Left colon (tissue), 2 donors: ENCODE measurements at places on chromosomes 1 and 21. TPM values are rescaled to one million over a fixed set of nuclear protein-coding genes. Genes with fewer than 3 reads are reported as not detected.
A peak's percentile ranks its signal among the peaks of the same experiment; 100 is the strongest.

GRCh38 chr1:3114131-3114744 lies 45.2 kb downstream of the PRDM16 start:
- DNase-seq, result no peak

DNA sequence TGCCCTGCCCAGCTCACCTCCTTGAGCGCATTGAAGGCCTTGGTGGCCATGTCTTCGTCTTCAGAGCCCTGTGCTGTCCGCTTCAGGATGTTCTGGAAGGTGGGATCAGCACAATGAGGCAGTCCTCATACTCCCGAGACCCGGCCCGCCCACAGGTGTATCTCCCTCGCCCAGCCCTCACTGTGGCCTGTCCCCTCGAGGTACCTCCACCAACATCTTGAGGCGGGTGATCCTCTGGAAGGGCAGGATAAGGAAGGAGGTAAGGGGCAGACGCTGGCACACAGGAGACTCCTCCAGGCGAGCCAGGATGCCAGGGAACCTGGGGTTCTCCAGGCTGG lies 7.1 kb downstream of the ARHGEF19 start:
- DNase-seq, result no peak

GRCh38 chr1:153957744-153958110 lies 685 bp downstream of the CRTC2 start:
- DNase-seq, result no peak

DNA sequence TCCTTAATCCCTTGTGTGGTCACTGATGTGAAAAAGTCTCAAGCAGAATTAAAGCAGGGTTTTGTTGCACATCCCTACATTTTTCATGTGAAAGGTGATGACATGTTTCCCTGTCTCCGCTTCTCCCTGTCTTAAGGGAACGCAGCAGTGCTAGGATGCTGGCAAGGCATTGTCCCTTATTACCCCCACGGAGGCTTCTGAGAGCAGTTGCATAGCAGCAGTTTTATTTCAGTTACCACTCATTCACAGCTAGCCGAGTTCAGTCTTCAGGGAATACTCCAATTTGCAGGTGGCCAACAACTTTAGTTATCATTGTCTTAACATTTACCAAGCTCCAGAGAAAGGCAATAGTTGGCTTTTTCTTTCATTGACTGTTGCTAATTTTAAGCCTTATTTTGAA lies 89.1 kb downstream of the CLEC20A start:
- no peak for DNase-seq

- DNase-seq, result peak; percentile 16
These were observed at the start of gene MIXL1 for GRCh38 chr1:226223157-226223785. Gene MIXL1 (plus strand): TSS chr1:226223664. CDS start chr1:226223682, 18 bp downstream.

- DNase-seq, result no peak
These were observed 21.5 kb upstream of the DARS2 start for GRCh38 chr1:173802961-173803360.

DNA sequence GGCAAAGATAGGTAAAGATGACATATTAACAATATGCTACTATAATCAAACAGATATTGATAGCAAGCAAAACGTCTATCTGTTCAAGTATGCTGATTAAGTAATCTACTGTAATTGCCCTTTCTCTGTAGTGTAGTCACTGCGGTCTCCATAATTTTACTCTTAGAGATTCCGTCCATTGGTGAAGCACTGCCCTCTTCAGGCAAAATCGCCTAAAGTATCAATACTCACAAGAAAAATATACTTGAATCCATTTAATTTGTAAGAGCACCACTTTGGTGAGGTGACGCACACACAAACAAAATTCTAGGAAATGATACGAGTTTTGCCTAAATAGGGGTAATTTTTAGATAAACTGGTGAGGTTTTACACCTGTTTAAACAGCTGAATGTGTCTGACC lies 434.6 kb upstream of the CHRM3 start:
- DNase-seq, result peak; percentile 33

GRCh38 chr1:152501704-152502103 lies 8.9 kb upstream of the LCE5A start:
- no peak for DNase-seq

DNA sequence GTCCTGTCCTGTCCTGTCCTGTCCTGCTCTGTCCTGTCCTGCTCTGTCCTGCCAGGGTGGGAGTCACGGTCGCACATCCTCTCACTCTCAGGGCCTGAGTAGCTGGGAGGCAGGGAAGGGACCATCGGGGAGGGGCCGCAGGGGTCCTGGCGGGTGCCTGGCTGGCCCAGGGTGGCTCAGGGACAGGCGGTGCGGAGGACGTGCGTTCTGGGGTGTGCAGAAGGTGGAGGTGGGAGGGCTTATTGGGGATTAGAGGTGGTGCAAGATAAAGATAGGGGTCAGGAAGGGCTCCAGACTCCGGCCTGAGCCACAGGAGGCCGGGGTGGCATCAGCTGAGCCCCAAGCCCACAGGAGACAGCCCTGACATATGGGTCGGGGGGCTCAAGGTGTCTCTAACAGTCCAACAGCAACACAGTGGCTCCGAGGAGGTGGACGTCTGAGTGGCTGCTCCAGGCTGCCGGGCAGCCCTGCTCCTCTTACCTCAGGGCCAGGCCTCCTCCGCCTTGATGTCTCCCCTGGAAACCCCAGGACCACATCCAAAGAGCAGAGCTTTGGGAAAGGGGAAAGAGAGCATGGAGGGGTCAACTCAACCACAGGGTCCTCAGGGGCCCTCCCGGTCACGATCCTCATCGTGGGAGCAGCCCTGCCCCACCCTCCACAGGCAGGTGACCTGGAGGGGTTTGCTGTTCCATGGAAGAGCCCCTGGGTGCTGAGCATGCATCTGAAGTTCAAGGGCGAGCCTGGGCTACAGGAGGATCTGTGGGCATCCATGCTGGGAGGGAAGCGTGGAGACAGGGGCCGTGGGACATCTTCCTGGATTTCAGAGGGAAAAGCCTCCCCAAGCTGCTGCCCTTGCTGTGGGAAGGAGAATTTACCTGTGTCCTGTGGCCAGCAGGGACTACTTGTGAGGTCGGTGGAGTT lies 39.6 kb upstream of the ADARB1 start:
- DNase-seq, result no peak

- DNase-seq, result no peak
These were observed 37.0 kb downstream of the ARHGEF11 start for GRCh38 chr1:157008502-157008901.

DNA sequence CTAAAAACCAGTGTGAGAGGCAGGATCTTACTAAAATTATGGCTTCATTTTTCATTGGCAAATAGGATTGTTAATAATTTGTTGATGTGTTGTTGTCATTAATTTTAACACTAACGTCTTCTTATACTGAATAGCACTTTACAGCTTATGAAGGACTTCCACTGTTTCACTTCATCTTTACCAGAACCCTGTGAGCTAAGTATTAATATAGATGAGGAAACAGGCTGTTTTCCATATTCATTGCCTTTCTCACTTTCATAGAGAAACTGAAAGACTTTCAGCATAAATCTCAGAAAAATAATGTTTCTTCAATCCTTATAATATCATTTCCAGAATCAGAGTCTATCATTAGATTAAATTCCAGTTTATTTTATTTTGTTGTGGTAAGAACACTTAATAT lies 8.5 kb downstream of the MAP10 start:
- no peak for DNase-seq

- DNase-seq, result no peak
These were observed 58.5 kb downstream of the RUSC1 start for GRCh38 chr1:155379180-155379579.

The RTCA gene
- total RNA-seq, result 37.1 TPM

The CFAP45 gene
- 0.34 TPM for total RNA-seq

The NBPF10 gene
- 2.4 TPM for total RNA-seq

The PLA2G2C gene
- 0.28 TPM for total RNA-seq

The RGS7 gene
- 0.11 TPM for total RNA-seq

The GCSAML gene
- 0.18 TPM for total RNA-seq

The PDZK1 gene
- total RNA-seq, result 17.6 TPM
